ENCODE measurements at places on chromosomes 16 and 17.

- DNase-seq = peak; percentile 75
Observed at GRCh38 chr16:55552621-55553020, 13.9 kb upstream of the CAPNS2 start.

DNA sequence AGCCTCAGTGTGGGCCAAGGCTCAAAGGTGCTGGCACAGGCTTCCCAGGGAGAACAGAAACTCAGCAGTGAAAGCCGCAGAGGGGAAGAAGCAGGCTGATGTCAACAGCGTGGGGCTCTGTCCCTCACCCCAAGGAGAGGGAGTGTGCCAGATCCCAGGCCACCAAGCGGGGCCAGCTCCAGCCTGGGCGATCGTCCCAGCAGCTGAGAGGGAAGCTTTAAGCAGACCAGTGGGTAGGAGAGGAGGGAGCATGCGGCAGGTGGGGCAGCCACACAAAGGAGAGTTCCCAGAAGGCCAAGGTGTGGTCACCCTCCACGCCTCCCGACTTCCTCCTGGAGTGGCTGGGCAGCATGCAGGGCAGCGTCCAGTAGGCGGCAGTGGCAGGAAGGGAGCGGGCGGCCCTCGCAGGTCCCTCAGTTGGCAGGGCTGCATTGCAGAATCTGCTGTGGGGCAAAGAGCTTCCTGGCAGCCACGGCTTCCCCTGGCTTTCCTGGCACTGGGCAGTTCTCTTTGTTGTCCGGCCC lies 6.0 kb downstream of the SYNGR2 start:
- no peak for DNase-seq

DNA sequence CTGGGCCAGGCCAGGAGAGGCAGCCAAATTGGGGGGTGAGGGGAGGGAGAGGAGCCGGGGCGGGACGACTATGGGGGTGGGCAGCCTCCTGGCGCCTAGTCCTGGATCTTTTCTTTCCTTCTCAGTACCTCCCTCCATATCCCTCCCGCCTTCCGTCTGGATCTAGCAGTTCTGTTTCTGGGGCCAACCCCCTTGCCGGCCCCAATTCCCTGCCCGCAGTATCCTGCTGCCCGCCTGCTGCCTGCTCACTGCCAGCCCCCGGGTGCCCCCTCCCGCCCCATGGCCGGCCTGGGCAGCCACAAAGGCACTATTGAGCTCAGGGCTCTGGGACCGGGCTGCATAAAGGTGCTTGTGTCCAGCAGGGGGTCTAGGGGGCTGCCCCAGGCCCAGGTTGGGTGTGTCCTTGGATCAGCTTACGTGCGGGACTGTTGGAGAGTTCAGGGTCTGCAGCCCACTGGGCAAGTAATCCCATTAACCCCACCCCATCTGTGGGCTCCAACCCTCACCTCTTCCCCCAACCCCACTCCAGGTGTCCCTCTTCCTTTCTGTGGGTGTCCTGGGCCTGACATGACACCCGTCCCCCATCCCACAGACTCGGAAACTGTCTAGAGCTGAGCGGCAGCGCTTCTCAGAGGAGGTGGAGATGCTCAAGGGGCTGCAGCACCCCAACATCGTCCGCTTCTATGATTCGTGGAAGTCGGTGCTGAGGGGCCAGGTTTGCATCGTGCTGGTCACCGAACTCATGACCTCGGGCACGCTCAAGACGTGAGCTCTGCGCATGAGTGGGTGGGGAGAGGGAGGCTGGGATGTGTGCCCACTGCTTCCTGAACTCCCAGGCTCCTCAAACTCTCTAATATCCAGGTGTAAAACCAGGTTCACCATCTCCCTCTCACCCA lies 2.0 kb downstream of the WNK4 start:
- DNase-seq = no peak

GRCh38 chr17:61476476-61477203 lies 24.4 kb downstream of the TBX4 start:
- no peak for DNase-seq

DNA sequence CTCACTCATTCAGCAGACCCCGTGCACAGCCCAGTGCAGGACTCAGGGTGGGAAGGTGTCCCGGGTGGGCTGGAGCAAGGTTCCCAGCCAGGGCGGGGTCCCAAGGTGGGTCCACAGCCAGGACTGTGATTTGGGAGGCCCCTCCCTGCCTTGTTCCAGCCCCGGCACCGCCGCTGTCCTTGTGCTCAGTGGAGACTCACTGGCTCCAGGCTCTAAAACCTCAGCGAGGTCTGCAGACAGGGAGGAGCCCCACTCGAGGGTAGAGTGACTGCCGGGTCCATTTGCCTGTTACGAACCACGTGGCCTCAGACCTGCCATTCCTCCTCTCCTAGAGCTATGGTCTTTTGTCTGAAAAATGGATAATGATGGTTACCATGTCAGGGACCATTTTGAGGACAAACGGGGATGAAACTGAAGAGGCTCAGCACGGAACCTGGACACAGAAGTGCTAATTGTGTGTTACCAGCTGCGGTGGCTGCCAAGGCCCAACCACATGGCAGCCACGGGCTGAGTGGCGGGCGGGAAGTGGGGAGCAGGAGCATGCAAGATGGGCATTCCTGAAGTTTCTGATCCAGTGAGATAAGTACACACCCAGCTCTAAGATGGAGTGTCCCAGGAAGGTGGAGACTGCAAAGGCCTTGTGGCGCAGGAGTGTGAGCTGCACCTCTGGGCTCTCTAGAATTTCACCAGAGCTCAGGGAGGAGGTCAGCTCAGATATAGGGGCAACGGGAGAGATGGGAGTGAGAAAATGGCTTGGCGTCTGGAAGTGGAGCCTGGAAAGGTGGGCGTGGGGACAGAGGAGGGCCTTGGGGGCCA lies 317.6 kb downstream of the SEC14L1 start:
- DNase-seq = no peak

GRCh38 chr16:85833219-85833920 lies 33.9 kb downstream of the COX4I1 start:
- DNase-seq = no peak

- DNase-seq = peak; percentile 22
Observed at GRCh38 chr16:9091867-9092281, 430 bp downstream of the HAPSTR1 start.

GRCh38 chr16:31531096-31531495 lies 3.4 kb downstream of the AHSP start:
- no peak for DNase-seq

DNA sequence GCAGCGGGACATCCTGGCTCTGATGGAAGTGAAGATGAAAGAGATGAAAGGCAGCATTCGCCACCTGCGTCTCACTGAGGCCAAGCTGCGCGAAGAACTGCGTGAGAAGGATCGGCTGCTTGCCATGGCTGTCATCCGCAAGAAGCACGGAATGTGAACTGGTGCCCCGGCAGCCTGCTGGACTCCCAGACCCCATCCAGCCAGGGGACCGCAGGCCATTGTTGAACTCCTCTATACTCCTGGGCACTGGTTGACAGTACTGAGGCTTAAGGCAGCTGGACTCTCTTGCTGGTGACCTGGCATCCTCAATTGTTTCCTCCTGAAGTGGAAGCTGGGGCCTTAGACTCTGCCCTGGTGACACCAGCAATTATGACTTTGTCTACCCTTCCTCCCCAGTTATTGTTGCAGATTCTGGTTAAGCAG lies 1.2 kb downstream of the THAP11 start:
- peak; percentile 23 for DNase-seq

DNA sequence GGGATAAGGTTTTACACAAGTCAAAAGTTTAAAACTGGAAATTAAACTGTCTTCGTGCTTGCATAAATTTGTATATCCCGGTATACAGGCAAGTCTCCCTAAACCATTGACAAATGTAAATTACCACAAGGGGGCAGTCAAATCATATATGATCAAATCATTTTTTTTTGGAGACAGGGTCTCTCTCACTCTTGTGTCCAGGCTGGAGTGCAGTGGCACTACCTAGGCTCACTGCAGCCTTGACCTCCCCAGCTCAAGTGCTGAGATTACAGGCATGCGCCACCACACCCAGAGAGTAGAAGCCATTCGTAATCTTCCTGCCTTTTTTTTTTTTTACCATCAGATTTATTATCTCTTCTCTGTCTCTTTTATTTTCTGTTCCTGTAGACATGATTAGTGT lies 18.5 kb downstream of the TOP2A start:
- DNase-seq = peak; percentile 54

GRCh38 chr16:74574146-74574545 lies 32.8 kb downstream of the GLG1 start:
- no peak for DNase-seq

DNA sequence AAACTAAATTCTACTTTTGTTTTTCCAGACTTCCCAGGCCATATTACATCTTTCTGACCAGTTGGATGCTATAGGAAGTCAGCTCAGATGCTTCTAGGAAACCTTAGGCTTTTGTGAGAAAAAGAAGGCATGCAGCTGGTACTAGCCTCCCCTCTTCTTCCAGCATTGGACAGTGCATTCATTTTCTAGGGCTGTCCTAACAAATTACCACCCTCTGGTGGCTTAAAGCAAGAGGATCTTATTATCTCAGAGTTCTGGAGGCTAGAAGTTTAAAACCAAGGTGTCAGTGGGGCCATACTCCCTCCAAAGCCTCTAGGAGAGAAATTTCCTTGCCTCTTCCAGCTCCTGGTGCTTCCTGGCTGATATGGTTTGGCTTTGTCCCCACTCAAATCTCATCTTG lies 467.8 kb downstream of the SLC39A11 start:
- no peak for DNase-seq

- DNase-seq = no peak
Observed at GRCh38 chr17:57091186-57091618, 6.2 kb downstream of the AKAP1 start.

GRCh38 chr17:77563439-77564102 lies 394.9 kb upstream of the TNRC6C start:
- no peak for DNase-seq

DNA sequence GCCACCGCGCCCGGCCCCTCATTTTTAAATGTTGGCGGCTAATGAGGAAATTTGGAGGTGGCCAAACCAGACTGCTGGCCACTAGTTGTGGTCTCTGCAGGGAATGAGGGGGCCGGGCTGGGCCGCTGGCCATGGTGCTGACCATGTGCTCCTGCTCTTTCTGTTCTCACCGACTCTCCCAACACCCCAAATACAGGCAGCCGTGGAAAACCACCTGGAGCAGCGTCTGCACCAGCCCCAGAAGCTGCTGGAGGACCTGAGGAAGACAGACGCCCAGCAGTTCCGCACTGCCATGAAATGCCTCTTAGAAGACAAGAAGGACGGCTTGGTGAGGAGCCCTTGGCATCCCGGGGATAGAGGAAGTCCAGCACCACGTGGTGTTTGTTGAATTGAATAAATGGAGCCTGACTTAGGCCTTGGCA lies 21.3 kb downstream of the OTOA start:
- DNase-seq = no peak

GRCh38 chr16:4511441-4512082 lies 27.0 kb downstream of the CDIP1 start:
- DNase-seq = peak; percentile 17

All from HCEC 1CT (cell line).